Epithelial cell of esophagus (primary cell): ENCODE measurements at places on chromosomes 16 and 17.

- no peak for DNase-seq
Observed at GRCh38 chr16:87684106-87684677, 81.6 kb downstream of the KLHDC4 start.

GRCh38 chr17:78761789-78762406 is 20.2 kb downstream of the CYTH1 start:
- no peak for DNase-seq

DNA sequence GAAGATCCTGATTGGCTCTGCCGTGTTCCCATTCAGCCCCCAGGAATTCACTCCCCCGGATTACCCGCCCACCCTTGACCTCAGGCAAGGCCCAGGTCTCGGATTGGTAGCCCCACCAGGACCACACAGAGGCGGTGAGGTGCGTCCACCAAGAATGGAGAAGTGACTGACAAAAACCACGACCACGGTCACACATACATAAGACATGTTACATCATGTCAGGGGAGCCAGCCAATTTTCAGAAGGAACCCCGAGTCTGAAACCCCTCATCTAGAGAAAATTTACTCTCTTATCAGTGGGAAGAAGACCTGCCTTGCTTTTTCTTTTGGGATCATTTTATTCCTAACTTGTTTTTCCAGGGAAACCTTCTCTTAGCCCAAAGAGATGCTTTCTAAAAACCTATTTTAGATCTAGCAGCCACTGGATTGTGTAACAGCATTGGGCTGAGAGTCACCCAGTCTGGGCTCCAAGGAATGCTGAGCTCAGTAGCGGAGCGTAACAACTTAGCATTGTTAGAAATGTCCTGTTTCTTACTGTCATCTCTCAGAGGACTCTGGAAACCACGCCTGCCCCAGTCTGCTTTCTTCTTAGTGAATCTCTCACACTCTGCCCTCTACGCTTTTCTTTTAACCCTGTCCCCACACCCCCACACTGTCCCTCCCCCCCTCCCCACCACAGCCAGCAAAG is 164.1 kb downstream of the CMIP start:
- DNase-seq, result peak; percentile 49

GRCh38 chr17:78891406-78892061 is 11.5 kb downstream of the CEP295NL start:
- no peak for DNase-seq

DNA sequence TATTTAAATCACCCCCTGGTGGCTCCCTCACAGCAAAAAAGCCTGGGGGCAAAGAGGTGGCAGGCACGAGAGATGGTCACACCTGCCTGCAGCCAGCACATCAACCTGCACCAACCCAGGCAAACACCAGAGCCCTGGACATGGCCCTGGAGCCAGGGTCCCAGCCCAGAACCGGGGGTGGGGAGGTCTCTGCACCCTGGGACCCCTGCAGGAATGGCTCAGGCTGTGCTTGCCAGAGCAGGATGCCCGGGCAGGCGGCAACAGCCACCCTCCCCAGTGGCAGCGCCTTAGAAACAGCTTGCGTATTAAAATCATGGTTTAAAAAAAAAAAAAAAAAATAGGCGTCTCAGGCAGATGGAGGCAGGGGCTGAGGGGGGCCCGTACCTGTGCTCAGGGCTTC is 16.2 kb downstream of the MYBBP1A start:
- DNase-seq, result no peak

DNA sequence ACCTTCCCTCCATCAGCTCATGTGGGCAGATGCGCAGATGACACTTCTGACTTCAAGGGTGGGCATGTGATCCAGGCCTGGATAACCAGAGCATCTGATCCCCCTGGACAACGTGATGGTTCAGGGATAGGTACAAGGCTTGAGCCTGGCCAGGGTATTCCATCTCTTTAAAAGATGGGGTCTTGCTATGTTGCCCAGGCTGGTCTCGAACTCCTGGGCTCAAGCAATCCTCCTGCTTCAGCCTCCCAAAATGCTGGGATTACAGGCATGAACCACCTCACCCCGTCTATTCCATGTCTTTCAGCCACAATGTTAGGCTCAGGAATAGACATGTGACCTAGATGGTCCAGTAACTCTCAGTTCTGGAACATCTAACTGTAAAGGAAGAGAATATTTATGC is 20.8 kb downstream of the CRYM start:
- DNase-seq, result no peak

GRCh38 chr16:85384833-85385462 is 228.2 kb upstream of the GSE1 start:
- peak; percentile 93 for DNase-seq

DNA sequence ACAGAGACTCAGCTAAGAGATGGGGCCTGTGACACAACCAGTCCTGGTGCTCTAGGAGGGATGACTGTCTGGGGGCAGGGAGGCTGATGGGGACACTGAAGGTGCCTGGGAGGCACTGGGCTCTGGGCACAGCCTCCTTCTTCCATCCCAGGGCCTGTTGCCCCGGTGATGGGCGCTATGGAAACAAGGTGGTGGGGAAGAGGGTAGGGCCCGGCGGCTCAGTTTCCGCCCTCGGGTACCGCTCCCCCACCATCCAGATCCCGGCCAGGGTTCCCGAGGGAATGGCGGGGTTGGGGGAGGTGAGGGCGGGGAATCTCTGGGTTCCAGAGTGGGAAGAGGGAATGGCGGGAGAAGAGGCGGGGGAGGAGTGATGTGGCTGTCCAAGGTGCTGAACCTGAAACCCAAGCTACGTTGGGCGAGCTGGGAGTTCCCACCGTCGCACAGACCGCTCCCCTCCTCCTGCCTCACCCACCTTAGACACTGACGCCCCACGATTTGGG is 981 bp downstream of the KCNH4 start:
- DNase-seq, result peak; percentile 55

GRCh38 chr17:45906237-45906636 is 11.9 kb downstream of the MAPT start:
- DNase-seq, result no peak

DNA sequence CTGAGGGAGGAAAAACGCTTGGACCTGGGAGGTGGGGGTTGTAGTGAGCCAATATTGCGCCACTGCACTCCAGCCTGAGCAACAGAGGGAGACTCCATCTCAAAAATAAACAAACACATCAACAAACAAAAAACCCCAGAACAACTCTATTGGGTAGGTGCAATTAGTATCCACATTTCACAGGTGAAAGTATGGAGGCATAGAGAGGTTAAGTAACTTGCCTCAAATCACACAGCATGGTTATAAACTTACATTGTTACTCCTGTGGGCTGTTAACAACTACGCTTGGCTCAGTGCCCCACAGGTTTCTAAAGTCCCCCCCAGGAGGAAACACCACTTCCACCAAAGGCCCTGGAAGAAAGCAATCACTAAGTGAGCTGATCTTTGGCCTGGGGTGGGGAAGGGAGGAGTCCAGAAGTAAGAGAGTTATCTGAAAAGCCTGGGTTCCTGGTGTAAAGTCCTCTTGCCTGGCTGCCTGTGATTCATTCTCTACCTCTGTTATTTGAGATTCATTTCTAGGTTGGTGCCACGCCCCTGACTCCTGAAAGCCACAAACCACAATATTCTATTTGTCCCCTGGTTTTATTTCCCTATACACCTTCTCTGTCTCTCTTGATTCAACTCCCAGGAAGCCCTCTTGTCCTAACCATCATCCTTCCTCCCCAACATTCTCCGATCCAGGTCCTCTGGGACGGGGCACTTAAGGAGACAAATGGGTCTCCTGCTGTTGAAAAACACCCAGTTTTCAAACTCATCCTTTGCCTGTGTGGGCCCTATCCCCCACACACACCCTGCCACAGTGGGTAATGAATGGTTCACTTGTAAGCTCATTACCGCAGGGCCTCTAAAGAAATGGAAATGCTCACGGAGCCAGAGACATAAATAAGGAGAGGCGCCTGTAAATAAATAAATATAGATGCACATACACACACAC is 195.4 kb downstream of the XYLT1 start:
- no peak for DNase-seq

DNA sequence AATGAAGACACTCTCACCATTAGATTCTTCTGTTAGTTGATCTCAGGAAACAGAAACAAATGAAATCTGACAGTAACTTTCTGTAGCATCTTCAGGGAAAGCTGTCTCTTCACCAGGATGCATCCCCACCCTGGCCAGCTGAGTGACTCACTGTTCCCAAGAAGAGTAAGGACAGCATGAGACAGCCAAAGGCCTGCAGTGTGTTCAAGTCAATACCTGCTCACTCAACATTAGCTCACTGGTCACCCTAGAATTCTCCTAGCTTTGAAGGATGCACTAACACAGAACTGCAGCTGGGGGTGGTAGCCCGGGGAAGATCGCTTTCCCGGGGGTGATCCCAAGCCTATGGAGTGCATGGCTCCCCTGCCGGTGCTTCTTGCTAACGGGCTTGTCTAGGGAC is 28.2 kb upstream of the CLEC18B start:
- DNase-seq, result peak; percentile 90

DNA sequence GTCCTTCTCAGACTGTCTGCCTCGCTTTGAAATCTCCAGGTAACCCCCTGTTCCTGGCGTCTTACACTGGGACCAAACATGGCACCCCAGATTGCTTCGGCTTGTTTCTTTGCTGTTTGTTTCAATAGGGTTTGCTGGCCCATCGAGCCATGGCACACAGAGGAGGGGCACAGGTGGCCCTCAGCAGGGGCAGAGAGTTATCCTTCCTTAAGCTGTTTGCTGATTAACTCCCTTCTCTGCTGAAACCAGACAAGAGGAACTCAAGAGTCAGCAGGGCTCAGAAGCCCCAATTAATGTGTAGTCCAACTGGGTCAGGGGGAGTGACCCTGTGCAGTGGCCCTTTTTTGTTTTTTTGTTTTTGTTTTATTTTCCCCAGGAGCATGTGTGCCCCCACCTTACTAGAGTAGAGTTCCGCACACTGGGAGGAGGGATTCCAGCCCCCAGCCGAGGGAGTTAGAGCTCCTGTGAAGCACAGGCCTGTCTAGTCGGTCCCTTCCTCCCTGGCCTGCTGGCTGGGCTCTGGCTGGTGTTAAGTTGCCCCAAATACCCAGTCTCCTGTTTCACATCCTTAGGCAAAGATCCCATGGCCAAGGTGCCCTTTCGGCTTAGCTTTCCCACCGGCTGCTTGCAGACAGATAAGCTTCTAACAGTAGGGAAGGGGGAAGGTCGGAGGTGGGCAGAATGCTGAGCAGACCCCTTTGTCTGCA is 39.3 kb downstream of the YPEL2 start:
- DNase-seq, result no peak

GRCh38 chr16:49698453-49698815 is 157.5 kb downstream of the ZNF423 start:
- no peak for DNase-seq

GRCh38 chr16:4576008-4576407 is 19.9 kb downstream of the C16orf96 start:
- no peak for DNase-seq

DNA sequence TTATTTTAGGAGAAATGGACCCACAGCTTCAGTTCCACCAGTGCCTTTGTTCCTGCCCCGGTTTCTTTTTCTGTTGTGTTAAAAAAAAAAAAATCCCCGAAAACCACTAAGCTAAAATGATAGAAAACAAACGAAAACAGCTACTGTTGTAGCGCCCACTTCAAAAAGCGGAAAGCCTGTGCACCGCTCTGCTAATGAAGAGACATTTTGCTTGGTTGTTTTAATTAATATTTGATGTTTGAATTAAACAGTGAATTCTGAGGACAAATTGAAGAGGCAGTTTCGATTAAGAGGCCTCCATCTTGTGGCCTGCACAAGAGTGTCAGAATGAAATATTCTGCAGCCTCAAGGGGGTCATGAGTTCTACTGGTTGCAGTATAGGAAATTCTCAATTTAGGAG is 186.7 kb downstream of the RPTOR start:
- no peak for DNase-seq

- peak; percentile 9 for DNase-seq
Observed at GRCh38 chr17:33055171-33055611, 63.5 kb downstream of the SPACA3 start.

GRCh38 chr17:732902-733720 is 715 bp downstream of the TLCD3A start:
- DNase-seq, result peak; percentile 68

- no peak for DNase-seq
Observed at GRCh38 chr17:1899403-1900000, 69.7 kb downstream of the RPA1 start.

DNA sequence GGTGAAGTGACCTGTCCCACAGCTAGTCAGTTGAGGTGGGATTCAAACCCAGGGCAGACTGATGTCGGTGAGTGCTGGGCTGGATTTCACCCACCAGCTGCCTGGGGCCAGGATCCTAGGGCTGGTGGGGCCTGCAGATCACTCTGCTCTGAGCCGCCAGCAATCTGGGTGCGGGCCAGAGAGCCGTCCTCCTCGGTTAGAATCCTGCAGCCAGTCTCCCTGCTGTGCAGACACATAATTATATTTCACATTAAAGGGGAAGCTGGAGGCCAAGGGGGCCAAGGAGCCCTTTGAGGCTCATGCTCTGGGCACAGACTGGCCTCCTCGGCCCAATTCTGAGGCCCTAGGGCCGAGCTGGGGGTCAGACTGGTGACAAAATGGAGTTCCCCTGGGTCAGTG is 996 bp upstream of the KCNJ12 start:
- DNase-seq, result no peak

DNA sequence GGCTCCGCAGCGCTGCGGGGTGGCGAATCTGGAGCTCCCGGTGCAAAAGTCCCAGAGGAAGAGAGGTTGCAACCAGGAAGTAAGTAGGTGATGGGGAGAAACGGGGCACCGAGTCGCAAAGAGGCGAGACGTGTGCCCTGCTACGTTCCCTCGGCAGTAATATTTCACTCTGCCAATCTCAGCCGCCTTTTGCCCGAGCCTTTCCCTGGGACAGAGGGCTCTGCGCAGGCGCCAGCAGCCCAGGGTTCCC is at the start of gene NR1D1:
Gene NR1D1 (minus strand): TSS at position 171 of the 250 bp plus-strand sequence. CDS start 495 bp downstream, outside the sequence.
- no peak for DNase-seq

DNA sequence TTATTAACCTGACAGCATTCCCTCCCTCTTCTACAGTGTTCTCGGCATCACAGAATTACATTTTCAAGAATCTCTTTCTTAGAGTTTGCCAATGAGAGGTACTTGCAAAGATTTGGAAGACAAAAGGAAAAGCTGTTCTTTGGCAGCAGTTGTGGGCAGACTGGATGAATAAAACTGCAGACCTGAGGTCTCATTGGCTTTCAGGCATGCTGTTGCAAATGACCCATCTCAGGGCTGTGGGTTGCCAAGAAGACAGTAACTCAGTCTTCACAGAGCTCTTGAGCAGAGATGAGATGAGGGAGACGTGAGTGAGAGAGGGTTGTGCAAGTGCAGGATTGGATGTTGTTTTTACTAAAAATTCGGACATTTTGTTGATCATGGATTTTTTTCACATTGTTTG is 11.3 kb upstream of the USP31 start:
- no peak for DNase-seq

GRCh38 chr17:40461732-40462342 is 18.6 kb downstream of the IGFBP4 start:
- no peak for DNase-seq

GRCh38 chr16:68064791-68065365 is 20.3 kb upstream of the NFATC3 start:
- peak; percentile 80 for DNase-seq

GRCh38 chr17:67359960-67360791 is 6.2 kb downstream of the PSMD12 start:
- DNase-seq, result peak; percentile 27

GRCh38 chr16:1792836-1793577 is 498 bp downstream of the IGFALS start:
- no peak for DNase-seq
